ENCODE measurements at places on chromosomes 12 and 14. TPM values are rescaled to one million over a fixed set of nuclear protein-coding genes. Genes with fewer than 3 reads are reported as not detected.

DNA sequence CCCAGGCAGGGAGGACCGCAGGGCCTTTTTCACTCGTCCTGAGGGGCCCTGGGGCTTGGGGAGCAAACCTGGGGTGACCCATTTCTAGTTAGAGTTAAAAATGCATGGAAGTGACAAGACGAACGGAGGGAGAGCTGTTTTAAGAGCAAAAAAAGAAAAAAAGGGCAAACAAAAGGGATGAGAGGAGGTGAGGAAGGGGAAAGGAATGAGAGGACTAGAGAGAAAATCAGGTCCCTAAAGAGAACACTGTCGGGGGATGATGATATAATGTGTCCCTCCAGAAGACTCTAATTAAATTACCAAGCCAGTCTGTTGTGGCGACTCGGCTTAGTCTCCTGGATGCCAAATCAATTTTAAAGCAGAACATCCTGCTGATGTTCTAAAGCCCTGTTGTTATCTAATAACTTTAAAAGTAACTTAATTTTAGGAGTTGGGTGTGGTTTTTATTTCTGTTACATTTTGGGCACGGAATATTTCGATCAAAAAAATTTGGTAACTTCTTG, 1.1 kb downstream of the ANO6 start:
- DNase-seq = no peak

DNA sequence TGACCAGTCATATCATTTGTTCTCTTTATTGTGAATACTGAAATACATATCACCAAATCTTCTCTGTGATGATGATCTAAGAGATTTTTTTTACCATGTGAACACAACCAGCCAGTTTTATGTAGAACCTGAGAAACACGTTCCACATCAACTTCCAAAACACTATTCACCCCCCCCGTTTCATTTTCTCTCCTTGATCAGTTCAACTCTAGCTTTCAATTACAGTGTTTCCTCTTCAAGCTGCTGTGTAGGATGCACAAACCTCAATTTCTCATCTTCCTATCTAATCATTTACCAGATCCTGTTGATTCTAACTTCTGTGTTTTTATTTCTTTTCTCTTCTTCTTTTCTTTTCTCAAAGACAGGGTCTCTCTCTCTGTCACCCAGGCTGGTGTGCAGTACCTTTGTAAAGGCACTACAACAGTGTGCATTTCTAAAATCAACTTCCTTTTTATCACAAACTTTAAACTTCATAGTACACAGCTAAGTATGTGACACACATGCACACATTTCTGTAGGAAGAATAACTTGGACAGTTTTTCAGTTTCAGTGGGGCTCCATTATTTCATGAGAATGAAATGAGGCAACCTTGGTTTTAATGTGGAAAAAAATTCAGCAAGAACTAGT, 149.9 kb upstream of the FBXO33 start:
- no peak for DNase-seq

GRCh38 chr12:89678225-89678624, 30.4 kb downstream of the ATP2B1 start:
- no peak for DNase-seq

GRCh38 chr14:105140581-105140980, 28.0 kb downstream of the JAG2 start:
- peak; percentile 12 for DNase-seq

TEX22 gene
- 0.83 TPM for total RNA-seq

DNA sequence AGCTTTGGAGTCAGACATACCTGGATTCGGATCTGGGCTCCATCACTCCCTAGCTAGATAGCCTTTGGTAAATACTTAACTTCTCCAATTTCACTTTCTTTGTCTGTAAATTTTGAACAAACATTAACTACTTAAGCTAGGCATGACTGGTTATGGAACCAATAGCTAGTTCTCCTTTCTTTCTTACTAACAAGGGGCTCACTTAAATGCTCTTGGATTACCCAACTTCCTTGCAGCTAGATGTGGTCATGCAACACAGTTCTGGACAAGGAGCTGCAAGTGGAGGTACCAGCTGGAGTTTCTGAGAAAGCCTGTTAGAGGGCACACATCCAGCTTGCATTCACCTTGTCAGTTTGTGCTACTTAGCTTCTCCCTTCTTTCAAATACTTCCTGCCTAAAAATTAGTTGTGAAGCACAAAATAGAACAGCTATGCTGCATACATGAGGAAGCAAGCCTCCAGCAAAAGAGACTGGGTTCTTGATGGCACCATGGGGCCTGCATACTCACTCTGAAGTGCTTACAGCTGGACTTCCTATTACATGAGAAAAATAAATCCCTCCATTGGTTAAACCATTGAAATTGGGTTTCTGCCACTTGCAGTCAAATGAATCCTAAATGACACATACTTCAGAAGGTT, 210.1 kb upstream of the EEA1 start:
- DNase-seq = no peak

DNA sequence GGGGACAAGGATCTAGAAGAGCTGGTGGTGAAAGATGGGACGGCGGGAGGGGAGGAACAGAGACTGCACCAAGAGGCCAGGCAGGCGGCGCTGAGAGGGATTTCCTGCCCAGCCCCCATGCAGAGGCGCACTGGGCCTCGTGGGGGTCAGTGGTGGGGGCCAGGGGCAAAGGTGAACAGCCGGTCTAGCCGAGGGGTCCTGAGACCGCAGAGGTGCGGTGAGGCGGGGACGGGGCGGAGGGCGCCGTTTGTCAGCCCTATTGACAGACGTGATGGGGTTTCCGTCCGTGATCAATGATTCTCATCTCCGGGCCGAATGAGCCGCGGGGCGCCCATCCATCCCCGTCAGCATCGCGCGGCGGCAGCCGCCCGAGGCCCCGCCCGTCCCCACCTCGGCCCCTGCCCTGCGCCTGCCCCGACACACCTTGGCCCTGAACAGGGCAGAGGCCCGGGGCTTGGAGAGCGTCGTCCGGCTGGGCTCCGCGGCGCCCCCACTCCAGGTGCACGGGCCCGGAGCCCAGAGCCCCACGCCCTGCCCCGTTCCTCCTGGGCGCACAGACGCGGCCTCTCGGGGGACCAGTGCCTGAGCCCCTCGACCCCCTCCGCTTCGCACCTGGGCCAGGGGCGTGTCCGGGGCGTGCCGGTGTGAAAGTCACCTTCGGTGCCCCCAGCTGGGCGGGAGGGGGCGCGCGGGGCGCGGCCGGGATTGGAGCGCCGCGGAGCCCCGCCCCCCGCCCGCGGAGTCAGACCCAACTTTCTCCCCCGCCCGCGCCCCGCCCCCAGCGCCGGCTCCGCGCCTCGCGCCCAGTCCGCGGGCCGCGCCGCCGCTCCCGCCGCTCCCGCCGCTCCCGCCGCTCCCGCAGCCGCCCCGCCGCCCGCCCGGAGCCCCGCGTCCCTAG, at the start of gene NXPH4:
TSS of gene NXPH4 (plus strand) at position 781 of the 898 bp plus-strand sequence. CDS start 176 bp downstream, outside the sequence.
- DNase-seq = peak; percentile 88

DNA sequence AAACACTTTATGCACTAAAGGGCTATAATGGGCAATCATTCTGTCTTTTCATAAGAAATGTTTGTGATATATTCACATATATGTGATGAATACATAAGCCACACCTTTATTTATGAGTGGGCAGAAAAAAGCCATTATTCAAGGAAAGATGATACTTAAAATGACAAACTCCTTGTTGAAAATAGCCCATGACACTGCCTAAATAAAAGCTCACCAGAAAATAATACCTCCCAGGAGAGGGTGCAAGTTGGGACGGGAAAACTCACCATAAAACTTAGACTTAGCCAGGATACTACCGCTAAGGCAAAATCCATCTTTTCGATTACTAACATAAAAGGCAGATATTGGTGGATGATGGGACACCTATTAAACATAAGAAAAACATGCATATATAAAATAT, 35.8 kb upstream of the BBS10 start:
- no peak for DNase-seq

- no peak for DNase-seq
These were observed 32.0 kb downstream of the CCNK start for GRCh38 chr14:99513183-99513694.

DNA sequence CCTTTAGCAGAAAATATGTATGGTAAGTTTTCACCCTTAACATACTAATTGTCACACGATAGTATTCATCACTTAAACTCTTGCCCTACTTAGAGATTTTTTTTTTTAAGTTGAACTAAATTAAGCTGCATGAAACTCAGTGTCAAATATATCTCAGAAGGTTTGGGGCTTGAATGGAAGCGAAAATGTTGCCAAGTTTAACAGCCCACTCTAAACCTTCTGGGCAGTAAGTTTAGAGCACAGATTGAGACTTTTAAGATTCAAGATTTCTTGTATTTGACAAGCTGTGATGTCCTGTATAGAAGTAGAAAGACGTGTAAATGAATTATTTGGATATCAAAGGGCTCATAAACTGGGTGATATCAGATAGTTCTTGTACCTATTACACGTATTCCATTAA, 287.3 kb upstream of the FLRT2 start:
- no peak for DNase-seq

SLC10A1 gene
- not detected for total RNA-seq

GRCh38 chr12:69988481-69989321, 163.7 kb downstream of the MYRFL start:
- DNase-seq = no peak

AMN gene
- 1.9 TPM for total RNA-seq

All from H9 (cell line).